ENCODE measurements at places on chromosomes 5 and 9.

GRCh38 chr9:71928376-71928775 lies 16.9 kb downstream of the C9orf85 start:
- DNase-seq, result no peak

GRCh38 chr9:69936427-69936826 lies 107.2 kb upstream of the MAMDC2 start:
- DNase-seq, result no peak

- DNase-seq, result no peak
These were observed 6.8 kb downstream of the TLX3 start for GRCh38 chr5:171315925-171316257.

- DNase-seq, result no peak
These were observed 291.5 kb downstream of the SEC61B start for GRCh38 chr9:99513441-99514112.

DNA sequence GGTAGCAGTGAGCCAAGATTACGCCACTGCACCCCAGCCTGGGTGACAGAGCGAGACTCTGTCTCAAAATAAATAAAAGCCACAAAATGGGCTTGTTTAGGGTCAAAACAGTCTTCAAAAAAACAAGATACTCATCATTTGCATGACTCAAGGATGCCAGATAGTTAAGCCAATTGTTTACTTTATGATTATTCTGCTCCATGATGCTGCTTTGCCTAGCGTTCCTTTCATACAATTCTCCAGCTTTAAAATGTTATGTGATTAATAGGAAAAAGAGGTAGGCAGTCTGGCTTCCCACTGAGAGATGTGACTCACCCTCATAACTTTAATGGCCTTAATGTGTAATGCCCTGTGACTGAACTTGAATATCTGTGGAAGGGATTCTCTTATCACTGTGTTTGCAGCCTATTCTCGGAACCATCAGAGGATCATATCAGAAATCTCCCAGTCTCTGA lies 364.6 kb upstream of the TRPC7 start:
- DNase-seq, result peak; percentile 75

DNA sequence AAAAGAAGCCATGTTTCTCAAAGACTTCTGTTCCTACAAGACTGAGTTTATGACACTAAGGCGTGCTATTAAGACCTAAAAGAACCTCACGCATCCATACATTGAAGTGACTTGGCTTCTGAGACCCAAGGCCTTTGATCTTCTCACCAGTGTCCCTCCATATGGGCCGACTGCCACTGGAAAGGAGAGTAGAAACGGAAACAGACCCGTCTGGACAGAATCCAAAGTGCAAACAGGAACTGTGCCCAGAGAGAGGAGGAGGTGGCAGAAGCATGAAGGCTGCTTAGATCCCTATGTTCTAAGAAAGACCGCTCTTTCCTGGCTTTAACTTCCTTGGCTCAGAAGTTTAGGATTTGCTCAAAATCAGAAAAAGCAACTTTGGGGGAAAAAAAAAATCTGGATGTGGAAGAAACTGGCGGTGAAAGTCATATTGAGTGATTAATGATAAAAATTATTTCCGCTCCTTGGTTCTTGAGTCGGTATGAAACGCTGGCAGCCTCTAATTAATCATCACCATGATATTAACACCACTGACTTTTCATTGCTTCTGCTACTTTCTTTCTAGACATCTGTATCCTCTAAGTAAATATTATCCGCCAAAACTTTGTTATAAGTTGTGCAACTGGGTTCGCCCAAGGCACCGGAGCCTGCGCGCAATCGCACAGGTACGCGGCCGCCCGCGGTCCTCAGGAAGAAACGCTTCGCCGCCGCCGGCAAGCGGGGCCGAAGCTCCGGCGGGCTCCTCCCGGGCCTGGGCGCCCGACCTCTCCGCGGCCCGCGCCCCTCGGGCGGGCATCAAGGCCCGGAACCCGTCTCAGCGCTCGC lies 726 bp downstream of the DAP start:
- peak; percentile 48 for DNase-seq

GRCh38 chr5:13533833-13534232 lies 410.7 kb downstream of the DNAH5 start:
- no peak for DNase-seq

GRCh38 chr9:129887334-129888292 lies 52.4 kb downstream of the USP20 start:
- no peak for DNase-seq

DNA sequence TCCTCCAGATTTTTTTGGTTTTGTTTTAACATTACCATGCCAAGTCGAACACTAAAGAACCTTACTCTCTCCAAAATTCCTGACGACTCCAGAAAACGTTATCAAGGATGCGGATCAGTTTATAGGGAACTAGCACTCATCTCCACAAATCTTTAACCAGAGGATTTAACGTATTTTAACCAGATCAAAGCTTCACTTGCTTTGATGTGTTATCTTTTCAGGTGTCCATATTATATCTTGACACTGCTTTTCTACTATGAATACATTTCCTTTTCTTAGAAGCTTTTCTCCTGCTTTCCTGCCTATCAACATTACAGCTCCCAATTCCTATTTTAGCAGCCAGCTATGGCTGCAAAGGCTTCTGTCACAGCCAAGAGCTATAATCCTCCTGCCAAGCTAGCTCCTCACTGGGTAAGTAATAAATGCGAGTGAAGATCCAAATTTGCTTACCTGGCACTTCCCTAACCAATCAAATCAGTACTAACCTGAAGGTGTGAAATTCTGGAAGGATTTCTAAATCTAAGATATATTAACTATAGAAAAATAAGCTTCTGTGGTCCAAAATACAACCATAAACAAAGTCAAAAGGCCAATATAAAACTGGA lies 60.2 kb downstream of the CDC14B start:
- DNase-seq, result no peak

GRCh38 chr9:32644698-32645097 lies 9.2 kb upstream of the TAF1L start:
- peak; percentile 65 for DNase-seq

DNA sequence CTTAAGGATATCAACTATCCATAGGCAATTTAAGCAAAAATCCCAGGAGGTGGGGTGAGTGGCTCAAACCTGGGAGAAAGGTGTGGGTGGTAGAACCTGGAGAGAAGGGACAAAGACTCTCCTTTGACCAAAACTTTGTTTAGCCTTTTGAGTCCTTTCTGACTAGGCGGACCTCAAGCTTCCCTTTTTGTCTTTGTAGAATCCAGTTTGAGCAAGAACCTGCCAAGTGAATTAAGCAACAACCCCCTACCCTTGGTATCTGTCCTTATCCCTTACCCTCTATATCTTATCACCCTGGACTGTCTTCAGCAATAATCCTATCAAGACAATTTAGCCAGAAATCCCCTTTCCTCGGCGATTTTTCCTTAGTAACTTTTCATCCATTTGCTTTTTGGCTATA lies 53.5 kb upstream of the SLC28A3 start:
- DNase-seq, result no peak

- no peak for DNase-seq
These were observed 480.2 kb upstream of the KLF4 start for GRCh38 chr9:107969727-107970126.

- no peak for DNase-seq
These were observed 320.4 kb upstream of the CCNH start for GRCh38 chr5:87732875-87733768.

DNA sequence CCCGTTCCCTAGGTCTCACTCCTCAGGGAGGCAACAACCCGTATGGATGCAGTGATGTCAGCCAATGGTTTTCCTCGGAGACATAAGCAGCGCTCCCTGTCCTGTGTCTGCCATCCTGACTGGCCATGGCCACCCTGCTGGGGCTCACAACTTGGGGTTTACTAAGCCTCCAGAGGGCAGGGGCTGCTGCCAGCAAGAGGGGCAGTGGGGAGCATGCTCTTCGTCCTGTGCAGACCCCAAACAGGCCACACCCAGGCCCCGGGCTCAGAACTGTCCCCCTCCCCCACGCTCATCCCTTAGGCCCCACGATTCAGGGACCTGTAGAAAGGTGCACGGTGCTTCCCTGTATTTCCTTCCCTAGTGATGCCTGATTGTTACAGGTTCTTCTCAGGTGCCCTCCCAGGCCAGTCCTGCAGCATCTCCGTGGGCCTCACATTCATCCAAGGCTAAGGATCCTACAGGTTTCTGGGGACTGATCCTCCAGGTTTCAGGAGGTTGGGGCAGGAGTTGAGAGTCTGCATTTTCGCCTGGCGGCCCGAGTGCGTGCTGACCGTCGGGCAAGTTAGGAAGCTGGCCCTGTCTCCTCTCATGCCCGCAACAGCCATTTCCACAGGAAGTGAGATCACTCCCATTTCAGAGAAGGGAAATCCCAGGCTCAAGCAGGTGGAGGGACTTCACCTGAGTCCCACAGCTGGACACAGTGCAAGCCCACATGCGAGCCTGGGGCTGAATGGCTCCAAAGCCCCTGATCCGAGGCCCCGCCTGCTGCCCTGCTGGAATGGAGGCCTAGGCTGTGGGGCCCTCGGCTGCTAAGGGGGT lies 217.6 kb downstream of the ROR2 start:
- no peak for DNase-seq

- DNase-seq, result no peak
These were observed 110.4 kb upstream of the SEMA6A start for GRCh38 chr5:116685069-116685468.

GRCh38 chr5:2031581-2031980 lies 148.9 kb upstream of the IRX4 start:
- no peak for DNase-seq

- DNase-seq, result no peak
These were observed 8.7 kb downstream of the ACSL6 start for GRCh38 chr5:132002757-132003156.

GRCh38 chr5:132070460-132071337 lies 2.9 kb upstream of the CSF2 start:
- no peak for DNase-seq

- no peak for DNase-seq
These were observed 24.6 kb downstream of the SH3RF2 start for GRCh38 chr5:145960848-145961600.

GRCh38 chr5:115097236-115097635 lies 72.5 kb downstream of the TRIM36 start:
- no peak for DNase-seq

Measured in A549 (cell line).